ENCODE measurements at places on chromosomes 11 and 22.

GRCh38 chr11:115155320-115155719 lies 348.9 kb downstream of the CADM1 start:
- DNase-seq = no peak

DNA sequence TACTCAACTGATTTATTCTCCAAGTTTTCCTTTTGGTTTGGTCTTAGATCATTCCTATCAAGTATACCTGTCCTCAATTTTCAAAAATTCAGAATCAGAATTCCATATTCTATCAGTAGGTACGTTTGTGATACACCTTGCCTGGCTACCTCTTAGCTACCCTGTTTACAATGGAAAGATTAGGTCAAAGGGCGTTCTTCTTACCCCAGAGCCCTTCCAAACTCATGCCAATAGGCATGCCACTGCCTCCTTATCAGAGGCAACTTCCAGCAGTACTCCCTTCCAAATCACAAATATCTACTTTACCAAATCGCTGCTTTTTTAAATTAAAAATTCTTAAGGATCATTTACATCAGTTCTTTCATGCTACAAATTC lies 1.0 kb downstream of the PATL1 start:
- no peak for DNase-seq

- peak; percentile 69 for DNase-seq
These were observed 18.7 kb downstream of the CRELD2 start for GRCh38 chr22:49936973-49937757.

GRCh38 chr11:57459164-57460021 lies 935 bp upstream of the RTN4RL2 start:
- no peak for DNase-seq

- DNase-seq = no peak
These were observed 34.7 kb upstream of the SMIM38 start for GRCh38 chr11:69121021-69121420.

DNA sequence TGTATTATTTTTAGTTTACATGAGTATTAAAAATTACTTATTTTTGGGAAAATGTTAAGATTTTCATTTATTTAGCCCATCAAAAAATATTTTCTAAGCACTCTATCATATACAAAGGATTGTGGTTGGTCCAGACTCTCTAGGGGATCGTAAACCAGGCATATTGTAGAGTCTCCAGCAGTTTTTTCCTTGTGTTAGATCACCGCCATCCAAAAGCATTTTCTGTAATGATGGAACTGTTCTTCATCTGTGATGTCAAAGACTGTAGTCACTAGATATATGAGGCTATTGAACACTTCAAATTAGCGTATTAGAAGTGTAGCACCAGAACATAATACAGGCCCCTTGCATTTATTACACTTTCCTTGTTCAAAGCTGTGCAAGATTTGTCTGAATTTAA lies 154.9 kb downstream of the SBF2 start:
- DNase-seq = no peak

- DNase-seq = no peak
These were observed 8.4 kb upstream of the ARHGAP20 start for GRCh38 chr11:110720431-110721275.

- no peak for DNase-seq
These were observed 72.7 kb upstream of the RTL6 start for GRCh38 chr22:44570476-44571445.

DNA sequence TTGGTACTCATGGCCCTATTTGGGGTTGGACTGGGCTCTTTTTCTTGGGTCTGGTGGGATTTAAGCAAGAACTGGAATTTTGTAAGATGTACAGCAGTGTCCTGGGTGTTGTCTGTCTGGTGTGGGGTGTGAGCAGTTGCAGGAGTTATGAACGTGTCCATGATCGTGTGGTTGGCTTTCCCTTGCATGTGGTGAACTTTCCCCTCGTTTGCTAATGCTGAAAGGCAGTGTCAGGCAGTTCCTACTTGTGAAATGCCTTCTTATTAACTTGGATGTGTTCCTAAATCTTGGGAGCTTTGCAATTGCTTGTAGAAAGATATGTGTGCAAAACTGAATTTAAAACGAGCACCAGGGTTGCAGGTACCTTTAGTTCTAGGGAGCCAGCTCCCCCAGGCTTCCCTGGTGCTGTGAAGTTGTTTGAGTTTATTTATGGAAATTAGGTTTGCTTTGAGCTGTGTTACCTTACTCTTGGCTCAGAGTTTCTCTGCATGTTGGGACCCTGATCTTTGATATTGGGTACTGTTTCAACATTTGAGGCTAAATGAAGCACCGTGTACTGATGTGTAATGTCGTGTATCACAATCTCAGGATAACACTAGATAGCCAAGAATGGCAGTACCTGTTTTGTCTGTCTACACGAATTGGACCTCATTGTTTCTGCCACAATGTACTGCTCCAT lies 35.8 kb upstream of the HSD17B12 start:
- DNase-seq = peak; percentile 17

- DNase-seq = peak; percentile 33
These were observed 15.1 kb downstream of the CWC15 start for GRCh38 chr11:94958121-94958696.

DNA sequence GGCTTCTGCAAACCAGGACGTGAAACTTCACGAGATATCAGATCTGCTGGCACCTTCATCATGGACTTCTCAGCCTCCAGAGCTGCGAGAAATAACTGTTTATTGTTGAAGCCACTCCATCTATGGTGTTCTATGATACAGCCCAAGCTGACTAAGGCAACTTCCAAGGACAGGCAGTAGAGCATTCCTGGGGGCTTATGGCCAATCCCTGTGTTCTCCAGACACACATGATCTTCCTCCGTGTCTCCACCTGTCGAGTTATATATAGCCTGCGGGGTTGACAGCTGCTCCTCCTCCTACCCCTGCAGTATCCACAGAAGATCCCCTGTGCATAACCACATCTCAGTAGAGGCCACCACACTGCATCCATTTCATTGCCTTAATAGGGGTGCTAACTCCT lies 11.0 kb downstream of the TP53AIP1 start:
- DNase-seq = peak; percentile 58
